CD4-positive, alpha-beta T cell treated with Interleukin-2 at 100 ng/mL for 4 hours (primary cell): ENCODE measurements at places on chromosomes 11 and 22.

- no peak for DNase-seq
These were observed 484.9 kb downstream of the BUD13 start for GRCh38 chr11:116287866-116288265.

- no peak for DNase-seq
These were observed 41.8 kb downstream of the PDGFD start for GRCh38 chr11:104122011-104122635.

DNA sequence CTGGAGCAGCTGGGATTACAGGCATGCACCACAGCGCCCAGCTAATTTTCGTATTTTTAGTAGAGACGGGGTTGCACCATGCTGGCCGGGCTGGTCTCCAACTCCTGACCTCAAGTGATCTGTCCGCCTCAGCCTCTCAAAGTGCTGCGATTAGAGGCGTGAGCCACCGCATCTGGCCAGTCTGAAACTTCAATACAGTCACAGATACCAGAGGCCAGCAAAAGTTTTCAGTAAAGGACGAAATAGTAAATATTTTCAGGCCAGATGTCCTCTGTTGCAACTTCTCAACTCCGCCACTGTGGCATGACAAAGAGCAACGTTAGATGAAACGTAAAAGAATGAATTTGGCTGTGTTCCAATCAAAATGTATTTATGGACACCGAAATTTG lies 403.6 kb downstream of the MN1 start:
- no peak for DNase-seq

- no peak for DNase-seq
These were observed 22.1 kb downstream of the CD44 start for GRCh38 chr11:35160902-35161597.

DNA sequence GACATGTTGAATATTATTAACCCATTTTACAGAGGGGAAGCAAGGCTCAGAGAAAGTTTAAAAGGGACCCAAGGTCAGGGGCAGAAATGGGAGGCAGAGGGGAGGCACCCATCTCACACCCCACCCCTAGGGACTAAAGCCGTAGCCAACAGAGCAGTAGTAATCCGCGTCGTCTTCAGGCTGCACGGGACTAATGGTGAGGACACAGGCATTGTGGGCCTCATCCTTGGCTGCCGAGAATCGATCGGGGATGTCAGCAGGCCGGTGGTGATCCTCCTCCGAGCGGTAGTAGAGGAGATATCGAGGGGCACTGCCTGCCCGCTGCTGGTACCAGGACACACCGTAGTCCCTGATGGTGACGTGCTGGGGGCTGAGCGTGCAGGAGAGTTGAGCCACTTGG lies 1.5 kb downstream of the VPREB3 start:
- DNase-seq = no peak

- DNase-seq = no peak
These were observed 5.2 kb upstream of the PES1 start for GRCh38 chr22:30596886-30597285.

- no peak for DNase-seq
These were observed 21.7 kb upstream of the SMCO4 start for GRCh38 chr11:93564895-93565294.

- DNase-seq = no peak
These were observed 10.9 kb downstream of the SERHL2 start for GRCh38 chr22:42564699-42565098.

GRCh38 chr22:38868286-38868721 lies 3.7 kb downstream of the CBX6 start:
- no peak for DNase-seq

GRCh38 chr11:57214494-57214893 lies 22.6 kb downstream of the APLNR start:
- DNase-seq = no peak

DNA sequence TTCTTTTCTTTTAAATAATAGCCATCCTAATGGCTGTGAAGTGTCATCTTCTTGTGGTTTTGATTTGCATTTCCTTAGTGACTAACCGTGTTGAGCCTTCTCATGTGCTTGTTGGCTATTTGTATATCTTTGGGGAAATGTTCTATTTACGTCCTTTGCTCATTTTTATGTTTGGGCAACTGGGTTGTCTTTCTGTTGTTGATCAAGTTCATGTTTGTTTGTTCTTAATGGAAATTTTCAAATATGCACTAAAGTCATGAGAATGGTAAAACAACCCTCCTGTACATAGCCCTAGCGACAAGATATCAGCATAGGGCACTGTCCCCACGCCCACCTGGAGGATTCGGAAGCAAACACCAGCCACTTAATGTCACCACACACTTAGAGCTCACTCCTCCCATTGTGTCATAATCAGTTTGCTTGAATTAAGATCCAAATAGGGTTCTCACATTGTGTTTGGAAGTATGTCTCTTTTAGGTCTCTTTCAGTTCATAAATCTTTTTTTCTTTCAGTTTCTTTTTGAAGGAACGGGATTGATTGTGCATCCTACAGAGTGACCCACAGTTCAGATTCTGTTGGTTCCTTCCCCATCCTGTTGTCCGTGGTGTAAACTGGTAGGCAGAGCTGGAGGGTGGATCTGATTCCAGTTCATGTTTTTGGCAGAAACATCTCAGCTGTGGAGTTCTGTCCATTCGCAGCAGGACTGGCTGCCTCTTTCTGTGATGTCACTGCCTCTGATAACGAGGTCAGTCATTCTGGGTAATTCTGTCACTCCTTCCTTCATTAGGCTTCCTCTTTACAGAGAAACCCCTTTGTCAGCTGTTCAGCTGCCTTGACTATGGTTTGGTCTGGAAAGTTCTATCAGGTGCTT lies 26.4 kb upstream of the ADORA2A start:
- no peak for DNase-seq

DNA sequence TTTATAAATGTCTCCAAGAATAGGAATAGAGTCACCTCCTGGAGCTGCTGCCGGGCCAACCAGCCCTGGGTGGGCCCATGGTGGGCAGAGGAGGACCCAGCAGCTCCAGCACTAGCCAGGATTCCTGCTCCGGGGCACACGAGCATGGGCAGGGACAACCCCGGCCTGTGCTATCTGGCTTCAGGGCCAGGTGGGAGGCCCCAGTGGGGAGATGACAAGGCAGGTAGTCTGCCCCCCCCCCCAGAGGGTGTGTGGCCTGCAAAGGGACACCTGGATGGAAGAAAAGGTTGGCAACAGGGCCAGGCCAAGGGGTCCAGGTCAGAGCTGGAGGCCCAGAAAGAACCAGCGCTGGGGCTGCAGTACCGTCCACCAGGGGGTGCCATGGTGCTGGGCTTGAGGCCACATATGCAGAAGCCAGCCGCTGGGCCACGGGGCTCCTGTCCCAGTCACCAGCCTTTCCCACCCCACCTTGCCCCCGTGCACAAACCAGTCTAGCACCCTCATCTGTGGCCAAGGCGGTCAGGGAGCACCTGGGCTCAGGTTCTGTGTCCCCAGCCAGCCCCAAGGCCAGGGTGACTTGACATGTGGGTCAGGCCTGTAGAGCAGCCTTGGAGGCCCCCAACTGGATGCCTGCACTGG lies 3.4 kb downstream of the TSPAN32 start:
- peak; percentile 81 for DNase-seq

DNA sequence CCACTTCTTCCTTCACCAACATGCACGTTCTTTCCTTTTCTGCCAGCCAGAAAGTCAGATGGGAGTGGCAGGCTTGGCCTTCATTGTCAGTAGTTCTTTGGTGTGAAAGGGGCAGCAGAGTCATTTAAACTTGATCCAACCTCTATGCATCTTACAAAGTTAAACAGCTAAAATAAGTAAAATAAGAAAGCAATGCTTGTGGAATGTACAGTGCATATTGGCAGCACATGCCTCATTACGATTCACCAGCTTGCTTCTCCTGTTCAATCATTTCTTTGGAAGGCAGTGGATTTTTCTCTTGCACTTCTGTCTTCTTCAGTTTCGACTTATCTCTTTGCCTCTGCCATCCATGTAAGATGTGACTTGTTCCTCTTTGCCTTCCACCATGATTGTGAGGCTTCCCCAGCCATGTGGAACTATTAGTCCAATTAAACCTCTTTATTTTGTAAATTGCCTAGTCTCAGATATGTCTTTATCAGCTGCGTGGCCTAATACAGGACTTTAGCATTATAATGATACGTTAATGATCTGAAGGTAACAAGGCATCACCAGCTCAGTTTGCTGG lies 14.8 kb downstream of the LGALS12 start:
- DNase-seq = no peak

GRCh38 chr11:24108609-24109008 lies 388.2 kb upstream of the LUZP2 start:
- no peak for DNase-seq

- peak; percentile 85 for DNase-seq
These were observed 39.5 kb downstream of the TP53I11 start for GRCh38 chr11:44911029-44911814.

DNA sequence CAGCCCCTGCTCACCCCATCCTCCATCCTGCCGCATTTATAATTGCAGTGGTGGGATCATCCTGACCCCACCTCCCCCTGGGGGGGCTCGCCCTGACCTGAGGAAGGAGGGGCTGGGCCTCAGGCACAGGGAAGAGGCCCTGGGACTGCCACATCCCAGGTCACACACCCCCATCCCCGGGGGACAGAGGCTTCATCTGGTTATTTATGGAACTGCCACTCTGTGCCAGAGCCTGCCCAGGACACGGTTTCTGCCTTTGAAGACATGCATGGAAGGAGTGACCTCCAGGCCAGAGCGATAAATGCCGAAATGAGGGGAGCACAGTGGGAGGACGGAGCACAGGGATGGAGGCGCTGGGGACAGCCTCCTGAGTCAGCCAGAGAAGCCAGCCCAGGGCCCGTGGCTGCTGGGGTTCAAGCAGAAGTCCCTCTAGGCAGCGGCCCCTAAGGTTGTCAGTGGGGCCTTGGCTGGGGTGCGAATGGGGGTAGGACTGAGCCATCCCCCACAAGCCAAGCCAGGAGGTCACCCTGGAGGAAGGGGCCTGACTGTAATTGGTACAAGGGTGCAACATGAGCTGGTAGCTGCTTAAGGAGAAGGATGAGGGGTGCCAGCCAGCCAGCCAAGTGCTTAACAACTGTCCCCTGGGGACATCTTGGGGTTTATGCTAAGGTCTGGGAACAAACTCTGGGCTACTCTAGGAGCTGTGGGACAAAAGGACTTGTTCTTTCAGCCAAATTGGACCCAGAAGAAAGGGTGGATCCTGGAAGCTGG lies 51.4 kb upstream of the SHISAL1 start:
- no peak for DNase-seq

DNA sequence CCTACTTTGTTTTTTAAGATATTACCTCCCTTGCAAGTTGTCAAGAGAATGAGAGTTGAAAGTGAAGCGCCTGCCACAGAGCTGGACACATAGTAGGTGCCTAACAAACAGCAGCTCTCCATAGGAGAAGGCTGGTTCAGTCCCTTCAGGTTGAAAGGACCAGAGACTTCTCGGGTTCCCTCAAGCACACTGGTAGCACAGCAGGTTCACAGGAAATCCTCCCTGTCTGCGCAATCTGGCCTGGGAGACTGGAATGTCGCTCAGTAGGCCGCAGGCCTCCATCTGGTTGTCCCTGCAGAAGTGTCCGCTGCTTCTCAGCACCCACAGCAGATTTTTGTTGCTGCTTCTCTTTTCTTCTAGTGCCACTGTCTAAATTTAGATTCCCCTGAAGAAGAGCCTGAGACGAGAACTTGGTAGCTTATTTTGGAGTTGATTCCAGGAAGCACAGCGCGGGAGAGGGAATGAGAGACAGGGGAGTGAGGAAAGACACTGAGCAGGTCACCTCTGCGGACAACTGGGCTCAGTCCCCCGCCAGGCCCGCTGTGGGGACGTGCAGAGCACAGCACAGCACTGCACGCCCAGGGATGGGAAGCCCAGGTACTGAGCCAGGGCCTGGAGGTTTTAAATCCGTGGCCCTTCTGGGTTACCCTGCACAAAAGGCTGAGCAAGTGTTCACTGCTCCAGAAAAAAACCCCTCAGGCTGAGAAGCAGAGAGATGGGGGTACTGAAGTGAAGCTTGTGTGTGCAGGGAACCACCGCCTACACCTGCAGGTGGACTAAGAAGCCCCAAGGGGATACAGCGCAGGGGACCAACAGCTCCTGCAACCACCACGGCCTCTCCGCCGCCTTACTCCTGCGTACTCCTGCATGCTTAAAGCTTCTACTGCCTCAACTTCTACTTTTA lies 31.6 kb downstream of the RBX1 start:
- no peak for DNase-seq

DNA sequence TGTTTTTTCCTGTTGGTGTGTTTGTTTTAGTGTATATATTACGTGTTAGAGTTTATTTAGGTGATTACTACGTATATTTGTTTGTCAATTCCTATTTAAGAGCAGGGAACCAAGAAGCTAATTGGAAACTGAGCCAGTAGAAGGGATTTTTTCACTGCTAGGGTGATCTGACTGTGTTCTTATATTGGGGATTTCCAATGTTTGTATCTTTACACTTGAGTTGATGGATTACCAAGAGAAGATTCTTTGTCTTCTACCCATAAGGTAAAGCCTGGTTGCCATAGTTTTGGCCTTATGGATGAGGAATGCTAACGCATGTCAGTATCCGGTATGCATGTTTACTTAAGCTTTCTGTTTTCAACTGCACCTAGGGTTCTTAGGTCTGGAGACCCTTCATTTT lies 35.6 kb downstream of the SIK2 start:
- DNase-seq = no peak

DNA sequence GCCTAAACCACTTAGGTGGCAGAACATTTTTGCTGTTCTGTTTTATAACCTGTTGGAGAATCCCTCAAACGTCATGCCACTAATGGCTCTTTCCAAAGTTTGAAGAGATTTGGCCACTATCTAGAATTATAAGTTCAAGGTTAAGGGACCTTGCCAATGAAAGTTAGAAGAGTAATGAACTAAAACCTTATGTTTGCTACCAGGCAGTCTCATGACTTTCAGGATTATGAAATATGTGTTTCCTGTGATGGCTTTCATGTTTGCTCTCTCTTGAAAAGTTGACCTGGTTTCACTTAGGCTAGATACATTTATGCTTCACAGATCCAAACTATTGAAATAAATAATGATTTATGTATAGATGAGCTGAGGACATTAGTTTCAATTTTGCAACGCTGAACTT lies 340.0 kb downstream of the LRRC4C start:
- no peak for DNase-seq

GRCh38 chr22:30459181-30460052 lies 12.4 kb downstream of the SEC14L3 start:
- no peak for DNase-seq

GRCh38 chr11:130908770-130909625 lies 7.3 kb downstream of the SNX19 start:
- DNase-seq = no peak

- no peak for DNase-seq
These were observed 140.5 kb downstream of the CTTN start for GRCh38 chr11:70538641-70539359.

GRCh38 chr11:35622070-35622469 lies 3.8 kb downstream of the FJX1 start:
- no peak for DNase-seq

DNA sequence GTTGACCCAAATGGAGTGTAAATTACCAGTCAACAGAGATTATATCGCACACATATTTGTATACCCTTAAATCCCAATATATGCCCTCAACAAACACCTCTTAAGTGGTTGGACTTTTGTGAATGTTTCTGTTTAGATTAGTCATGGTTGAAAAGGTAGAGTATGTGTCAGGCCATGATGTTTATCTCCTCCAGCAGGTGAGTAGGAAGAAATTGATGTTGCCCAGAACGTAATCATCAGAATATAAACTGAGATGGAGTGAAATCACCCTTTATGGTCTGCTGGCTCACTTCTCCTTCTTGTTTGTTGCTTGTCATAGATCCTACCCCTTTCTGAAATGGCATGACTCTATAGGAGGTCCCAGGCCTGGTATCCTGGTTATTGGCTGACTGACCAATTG lies 431.8 kb downstream of the ETS1 start:
- DNase-seq = no peak

- no peak for DNase-seq
These were observed 16.9 kb upstream of the PEX26 start for GRCh38 chr22:18060646-18061620.
